Lower lobe of right lung (tissue), 2 donors: ENCODE measurements at places on chromosomes 2 and 18. TPM values are rescaled to one million over a fixed set of nuclear protein-coding genes. Genes with fewer than 3 reads are reported as not detected.

DNA sequence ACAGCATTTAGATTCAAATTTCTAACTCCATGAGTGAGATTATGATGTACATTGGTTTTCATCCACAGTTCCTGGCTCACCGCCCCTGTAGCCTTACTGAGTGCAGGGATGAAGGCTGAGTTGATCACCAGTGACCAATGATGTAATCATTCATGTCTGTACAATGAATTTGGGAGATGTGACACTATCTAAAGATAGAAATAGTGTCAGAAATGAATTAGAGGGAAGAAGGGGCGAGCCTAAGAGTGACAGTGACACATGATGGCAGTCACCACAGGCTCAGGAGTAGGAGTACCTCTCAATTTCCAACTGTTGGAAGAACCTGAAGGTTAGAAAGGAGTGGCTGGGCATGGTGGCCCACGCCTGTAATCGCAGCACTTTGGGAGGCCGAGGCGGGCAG lies 3.2 kb downstream of the METTL4 start:
- H3K27me3 ChIP-seq = no peaks in the 10 kb centered on the region
- peaks cover 10% of the 10 kb centered on the region for H3K36me3 ChIP-seq
- DNase-seq = no peak
- H3K4me1 ChIP-seq = peaks cover 15% of the 10 kb centered on the region
- H3K27ac ChIP-seq = no peak overlapping the region

DNA sequence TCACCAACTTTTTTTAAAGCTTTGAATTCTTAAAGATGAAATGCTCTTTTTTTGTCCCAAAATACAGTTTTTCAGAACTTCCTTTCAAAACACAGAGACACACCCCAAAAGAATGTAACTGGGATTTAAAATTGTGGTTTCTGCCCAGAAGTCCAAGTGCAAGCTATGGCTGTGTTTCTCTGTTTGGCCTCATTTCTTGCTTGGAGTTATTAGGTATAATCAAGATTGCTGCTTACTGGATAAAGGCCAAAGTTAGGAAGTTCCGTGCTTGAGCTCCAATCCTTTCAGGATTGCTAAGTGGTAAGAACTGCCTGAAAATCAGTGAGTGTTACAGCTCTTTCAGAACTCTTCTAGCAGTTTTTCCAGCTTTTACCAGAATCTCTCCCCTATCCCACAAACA lies 16.9 kb downstream of the ZBTB7C start:
- H3K27me3 ChIP-seq = no peaks in the 10 kb centered on the region
- peaks cover 27% of the 10 kb centered on the region for H3K4me1 ChIP-seq
- no peak overlapping the region for H3K27ac ChIP-seq
- DNase-seq = no peak
- H3K36me3 ChIP-seq = no peaks in the 10 kb centered on the region
- H3K4me3 ChIP-seq = no peak overlapping the region

DNA sequence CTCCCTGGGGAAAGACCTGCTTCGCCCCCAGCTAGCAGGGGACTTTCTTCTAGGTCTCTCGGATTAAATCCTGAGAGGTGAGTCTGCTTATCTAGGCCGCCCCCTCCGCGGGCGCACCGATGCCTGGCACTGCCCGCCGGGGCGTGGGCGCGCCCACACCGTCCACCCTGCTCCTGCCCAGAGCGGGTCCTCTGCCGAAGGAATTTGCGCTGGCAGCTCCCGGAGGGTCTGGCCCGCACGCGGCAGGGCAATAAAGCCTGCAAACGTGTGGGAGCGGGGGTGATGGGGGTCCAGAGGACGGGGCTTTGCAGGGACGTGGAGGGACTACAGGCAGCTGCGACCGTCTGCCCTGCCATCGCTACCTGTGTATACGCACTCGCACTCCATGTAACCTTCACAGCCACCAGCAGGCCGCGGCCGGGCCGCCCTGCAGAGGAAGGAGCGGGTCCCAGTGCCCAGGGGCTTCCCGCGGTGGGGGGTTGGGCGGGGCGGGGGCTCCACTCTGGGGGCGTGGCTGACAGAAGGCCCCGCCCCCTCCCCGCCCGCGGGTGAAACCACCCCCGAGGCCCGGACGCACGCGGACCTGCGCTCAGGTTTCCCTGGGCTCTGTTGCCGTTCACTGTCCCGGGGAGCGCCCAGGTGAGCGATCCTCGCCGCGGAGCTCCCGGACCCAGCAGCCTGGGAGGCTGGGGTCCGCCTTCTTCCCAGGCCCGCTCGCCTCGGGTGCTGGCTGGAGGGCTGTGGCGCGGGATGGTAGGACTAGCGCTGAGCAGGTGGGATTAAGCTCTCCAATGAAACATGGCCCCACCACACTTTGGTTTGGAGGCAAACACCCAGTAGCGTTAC lies 174.5 kb upstream of the HS6ST1 start:
- no peak for DNase-seq
- H3K27ac ChIP-seq = no peak overlapping the region
- H3K36me3 ChIP-seq = no peaks in the 10 kb centered on the region
- H3K4me3 ChIP-seq = no peak overlapping the region

DNA sequence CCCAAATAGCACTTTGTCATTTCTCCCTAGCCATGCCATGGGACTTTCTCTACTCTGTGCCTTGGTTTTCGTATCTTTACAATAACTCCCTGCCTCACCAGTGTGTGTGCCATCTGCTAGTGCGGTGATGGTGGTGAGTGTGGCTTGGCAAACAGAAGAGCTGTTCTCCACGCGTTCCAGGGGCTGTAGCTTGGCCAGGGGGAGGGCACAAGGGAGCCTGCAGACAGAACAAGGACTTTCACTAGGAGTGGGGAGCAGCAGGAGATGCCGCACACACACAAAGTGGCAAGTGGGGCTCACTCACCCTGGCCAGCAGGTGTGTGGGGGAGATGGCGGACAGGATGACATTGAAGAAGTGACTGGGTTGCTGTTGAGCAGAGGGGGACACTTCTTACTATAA lies 196.9 kb downstream of the HAUS1 start:
- no peak for DNase-seq
- H3K27ac ChIP-seq = no peak overlapping the region
- no peaks in the 10 kb centered on the region for H3K27me3 ChIP-seq
- no peaks in the 10 kb centered on the region for H3K4me1 ChIP-seq
- no peak overlapping the region for H3K4me3 ChIP-seq

DNA sequence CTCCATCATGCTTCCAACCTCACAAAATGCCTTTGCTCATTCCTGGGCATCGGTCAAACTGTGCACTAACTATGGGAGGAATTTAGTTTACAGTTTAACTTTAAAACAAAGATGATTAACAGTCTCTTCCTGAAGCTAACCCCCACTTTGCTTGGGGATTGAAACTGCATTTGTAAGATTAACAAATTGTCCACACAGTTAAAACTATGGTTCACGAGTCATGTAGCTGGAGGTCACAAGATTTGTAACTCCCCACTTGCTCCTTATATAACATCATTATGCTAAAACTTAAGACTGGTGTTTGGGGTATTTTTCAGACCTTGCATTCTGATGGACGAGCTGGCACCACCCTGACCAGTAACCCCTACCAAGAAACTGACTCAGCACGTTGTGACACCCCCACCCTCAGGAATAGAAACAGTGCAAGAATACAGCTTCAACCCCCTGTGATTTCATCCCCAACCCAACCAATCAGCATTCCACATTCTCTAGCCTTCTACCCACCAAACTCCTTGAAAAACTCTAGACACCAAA lies 252.3 kb downstream of the MBD5 start:
- no peaks in the 10 kb centered on the region for H3K4me1 ChIP-seq
- H3K4me3 ChIP-seq = no peak overlapping the region
- no peaks in the 10 kb centered on the region for H3K27me3 ChIP-seq
- no peak for DNase-seq
- no peak overlapping the region for H3K27ac ChIP-seq

- no peak overlapping the region for H3K27ac ChIP-seq
- H3K36me3 ChIP-seq = no peaks in the 10 kb centered on the region
- DNase-seq = no peak
- no peak overlapping the region for H3K4me3 ChIP-seq
- no peaks in the 10 kb centered on the region for H3K4me1 ChIP-seq
These were observed 53.8 kb upstream of the SLC66A3 start for GRCh38 chr2:11101430-11101829.

Gene GALNT13
- total RNA-seq = 2.4 TPM

Gene CIB4
- total RNA-seq = not detected

Gene ACOXL
- total RNA-seq = 38.5 TPM

Gene TCF7L1
- 17.1 TPM for total RNA-seq
